CD4-positive, alpha-beta T cell treated with Interleukin-21 for 1 hour (primary cell): ENCODE measurements at places on chromosomes 12 and 14.

DNA sequence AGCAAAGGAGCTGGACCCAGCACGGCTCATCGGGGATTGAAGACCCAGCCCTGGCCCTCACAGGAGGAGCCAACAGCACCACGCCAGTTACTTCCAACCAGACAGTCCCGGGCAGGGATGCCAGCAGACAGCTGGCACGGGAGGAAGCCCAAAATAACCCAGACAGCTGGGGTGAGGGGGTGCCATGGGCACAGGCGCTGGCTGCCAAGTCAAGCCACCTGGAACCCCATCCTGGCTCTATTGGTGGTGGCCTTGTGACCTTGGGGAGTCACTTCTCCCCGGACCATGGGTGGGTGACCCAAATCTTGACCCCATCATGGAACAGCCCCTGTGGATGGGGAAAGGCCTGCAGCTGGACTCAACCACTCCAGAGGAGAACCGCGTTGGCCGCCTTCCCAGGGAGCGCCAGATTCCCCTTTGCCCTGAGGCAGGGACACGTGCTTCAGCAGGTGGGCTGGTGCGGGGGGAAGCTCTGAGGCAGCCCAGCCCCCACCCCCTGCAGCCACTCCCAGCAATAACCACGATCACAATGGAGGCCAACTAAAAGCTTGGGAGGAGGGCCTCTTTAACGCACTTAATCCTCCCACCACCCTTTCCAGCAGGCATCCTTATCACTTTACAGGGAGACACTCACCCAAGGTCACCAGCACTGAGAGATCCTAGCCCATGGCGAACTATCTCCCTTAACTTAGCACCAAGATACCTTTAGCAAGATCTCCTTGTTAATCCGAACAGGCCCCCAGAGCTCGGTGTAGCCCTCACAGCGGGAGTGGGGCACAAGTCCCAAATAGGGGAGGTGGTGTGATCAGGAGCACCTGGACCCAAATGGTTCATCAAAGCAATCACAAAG lies 4.7 kb upstream of the RHOF start:
- DNase-seq = no peak

DNA sequence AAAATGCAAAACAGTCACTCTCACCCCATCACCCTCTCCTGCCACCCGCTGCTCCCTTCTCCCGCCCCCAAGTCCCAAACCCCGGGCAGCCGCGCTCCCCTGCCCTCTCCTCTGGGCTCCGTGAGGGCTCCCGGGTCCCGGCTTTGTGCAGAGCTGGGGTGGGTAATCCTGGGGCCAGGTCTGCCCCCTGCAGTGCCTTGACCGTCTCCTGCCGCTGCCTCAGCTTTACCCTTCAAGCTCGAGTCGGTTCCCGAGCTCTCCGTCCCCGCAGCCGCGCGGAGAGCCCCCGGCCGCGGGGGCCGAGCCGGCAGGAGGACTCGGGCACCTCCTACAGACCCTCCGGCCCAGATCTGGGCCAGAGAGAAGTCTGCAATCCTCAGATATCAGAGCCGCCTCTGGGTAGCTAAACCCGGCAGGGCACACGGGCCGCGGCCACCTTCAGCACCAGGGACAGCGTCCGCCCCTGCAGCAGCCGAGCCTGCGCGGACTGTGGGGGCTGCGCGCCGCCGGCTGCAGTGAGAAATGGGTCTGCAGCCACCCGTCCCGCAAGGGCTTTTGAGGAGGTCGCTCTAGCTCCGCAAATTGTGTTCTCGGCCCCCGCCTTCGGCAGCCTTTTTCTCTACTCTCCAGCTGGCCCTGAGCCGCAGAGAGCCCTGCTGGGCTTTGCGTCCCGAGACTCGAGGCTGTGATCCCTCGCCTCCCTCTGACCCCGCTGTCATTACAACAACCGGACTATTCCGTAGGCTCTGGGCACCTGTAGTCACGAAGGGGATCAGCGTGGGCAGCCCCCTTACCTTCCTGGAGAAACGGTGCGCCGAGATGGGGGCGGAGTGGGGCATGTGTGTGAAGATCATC lies 1.2 kb downstream of the PRMT8 start:
- DNase-seq = peak; percentile 5

GRCh38 chr14:98131406-98131805 lies 1140.6 kb downstream of the BCL11B start:
- DNase-seq = no peak

- no peak for DNase-seq
These were observed 36.8 kb downstream of the JDP2 start for GRCh38 chr14:75464626-75465025.

DNA sequence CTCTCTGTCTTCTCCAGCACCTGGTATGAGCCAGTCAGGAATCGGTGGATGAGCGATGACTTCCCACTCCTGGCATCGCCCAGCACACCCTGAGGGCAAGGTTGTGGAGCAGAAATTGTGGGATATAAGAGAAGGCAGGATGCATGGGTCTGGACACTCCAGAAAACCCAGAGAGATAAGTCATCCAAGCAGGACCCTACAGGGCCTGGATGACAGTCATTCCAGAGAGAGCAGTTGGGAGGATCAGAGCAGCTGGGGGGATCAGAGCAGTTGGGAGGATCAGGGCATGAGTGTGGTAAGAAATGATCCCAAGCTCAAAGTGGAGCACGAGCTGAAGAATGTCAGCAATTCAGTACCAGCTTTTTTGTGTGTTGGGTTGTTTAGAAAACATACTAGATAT lies 4.0 kb downstream of the AGAP2 start:
- DNase-seq = no peak

DNA sequence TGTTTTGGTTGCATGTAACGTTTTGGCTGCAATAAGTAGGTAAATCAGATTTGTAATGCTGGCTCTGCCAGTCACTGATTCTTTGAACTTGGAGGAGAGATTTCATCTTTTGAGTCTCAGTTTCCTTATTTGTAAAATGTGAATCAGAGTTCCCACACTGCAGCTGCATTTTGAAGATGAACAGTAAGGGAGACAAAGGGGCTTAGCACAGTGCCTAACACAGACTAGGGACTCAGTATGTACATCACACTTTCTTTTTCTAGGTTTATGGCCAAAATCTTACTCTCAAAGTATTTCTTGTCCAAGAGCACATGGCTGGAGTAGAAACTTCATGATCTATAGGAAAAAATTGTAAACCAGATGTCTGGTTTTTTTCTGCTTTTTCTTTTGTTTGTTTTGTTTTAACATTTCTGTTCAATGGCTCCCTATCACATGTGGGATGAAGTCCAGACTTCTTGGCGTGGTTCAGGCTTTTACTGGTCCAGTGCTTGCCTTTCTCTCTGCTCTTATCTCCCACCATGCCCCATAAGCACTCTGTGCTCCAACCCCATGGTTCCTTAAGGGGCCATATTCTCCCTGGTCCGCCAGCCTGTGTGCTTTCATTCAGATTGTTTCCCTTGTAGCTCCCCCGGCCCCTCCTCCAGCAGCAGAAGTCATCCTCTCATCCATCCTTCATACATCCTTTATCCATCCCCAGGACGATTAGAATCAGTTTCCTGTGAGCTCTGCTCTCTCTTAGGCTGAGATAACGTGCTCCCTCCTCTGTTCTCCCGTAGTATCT lies 58.0 kb downstream of the SYNE2 start:
- no peak for DNase-seq

GRCh38 chr14:100312877-100313400 lies 6.7 kb upstream of the SLC25A29 start:
- no peak for DNase-seq
